ENCODE measurements at places on chromosomes 2 and 18.

GRCh38 chr2:67013821-67014220 is 383.3 kb upstream of the ETAA1 start:
- no peak for DNase-seq

DNA sequence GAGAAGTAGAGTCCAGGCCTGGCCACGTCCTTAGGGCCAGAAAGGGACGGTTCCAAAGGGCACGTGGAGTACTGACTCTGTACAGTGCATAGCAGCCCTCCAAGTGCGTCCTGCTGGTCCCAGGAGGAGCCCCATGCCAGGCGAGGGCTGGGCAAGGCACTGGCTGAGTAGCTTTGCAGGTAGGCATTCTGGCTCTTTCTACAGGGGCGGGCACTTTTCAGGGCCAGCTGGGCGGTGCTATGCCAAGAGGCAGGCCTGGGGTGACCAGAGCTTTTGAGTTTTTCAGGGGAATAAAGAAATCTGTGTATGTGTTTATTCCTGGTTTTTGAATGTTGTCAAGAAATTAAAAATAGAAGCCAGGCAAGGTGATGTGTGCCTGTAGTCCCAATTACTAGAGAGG is 15.4 kb upstream of the GLI2 start:
- no peak for DNase-seq

DNA sequence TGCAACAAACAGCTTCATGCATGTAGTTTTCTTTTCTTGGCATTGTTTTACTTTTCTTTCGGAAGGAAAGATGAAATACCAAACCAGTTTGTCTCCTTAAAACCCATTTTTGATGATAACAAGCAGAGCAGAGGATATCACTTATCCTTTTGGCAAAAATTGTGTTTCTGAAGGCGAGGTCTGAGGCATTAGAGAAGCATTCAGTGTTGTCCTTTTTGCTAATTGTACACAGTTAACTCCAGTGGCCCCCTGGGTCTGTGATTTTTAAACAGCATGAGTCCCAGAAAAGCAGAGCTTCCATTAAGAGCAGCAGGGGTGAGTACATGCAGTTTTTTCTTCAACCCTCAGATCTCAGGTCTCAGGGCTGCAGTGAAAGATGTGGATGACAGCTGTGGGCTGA is 41.3 kb downstream of the TTC39C start:
- DNase-seq, result no peak

DNA sequence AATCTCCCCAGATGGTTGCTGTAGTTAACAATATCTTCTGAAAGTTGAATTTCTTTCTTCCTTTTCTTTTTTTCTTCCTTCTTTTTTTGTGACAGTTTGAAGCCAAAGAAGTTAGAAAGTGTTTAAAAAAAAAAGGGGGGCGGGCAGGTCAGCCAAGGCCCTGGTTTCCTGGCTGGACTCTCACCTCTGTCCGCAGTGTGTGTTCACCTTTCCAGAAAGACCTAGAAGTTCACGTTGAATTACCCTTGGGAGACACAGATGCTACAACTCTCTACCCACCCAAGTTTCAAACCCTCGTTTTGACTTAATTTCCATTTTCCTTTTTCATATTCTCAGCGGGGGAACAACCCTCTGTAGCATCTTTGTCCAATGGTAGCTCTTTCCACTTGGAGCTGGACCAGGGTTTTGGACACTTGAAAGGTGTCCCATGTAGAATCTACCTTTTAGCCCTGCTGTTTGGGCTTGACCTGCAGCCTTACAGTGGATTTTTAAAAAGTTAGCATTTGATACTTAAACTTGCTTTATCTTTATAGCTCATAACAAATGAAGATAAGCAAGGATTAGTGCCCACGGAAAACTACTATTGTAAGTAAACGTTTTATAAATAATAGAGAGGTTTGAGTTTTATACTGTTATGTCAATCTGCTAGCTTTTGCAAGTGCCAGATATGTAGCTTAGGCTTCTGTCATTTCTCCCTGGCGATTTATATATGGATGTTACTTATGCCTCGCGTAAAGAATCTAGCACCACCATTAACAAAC is 20.0 kb downstream of the MEP1B start:
- no peak for DNase-seq

DNA sequence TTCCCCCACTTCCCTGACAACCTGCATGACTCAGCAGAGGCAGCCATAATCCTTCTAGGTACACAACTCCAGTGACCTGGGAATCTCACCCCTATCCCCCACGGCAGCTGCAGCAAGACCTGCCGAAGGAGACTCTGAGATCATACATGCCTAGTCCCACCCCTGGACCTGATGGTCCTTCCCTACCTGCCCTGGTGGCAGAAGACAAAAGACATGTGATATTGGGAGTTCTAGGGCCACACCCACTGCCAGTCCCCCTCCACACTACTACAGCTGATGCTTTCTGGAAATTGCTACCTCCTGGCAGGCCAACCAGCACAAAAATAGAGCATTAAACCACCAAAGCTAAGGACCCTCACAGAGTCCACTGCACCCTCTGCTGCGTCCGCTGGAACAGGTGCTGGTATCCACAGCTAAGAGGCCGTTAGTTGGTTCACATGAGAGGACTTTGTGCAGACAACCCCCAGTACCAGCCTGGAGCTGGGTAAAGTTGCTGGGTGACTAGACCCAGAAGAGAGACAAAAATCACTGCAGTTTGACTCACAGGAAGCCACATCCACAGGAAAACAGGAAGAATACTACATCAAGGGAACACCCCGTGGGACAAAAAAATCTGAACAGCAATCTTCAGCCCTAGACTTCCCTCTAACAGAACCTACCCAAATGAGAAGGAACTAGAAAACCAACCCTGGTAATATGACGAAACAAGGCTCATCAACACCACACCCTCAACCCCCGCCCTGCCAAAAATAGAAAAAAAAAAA is 12.5 kb downstream of the MARCO start:
- no peak for DNase-seq

DNA sequence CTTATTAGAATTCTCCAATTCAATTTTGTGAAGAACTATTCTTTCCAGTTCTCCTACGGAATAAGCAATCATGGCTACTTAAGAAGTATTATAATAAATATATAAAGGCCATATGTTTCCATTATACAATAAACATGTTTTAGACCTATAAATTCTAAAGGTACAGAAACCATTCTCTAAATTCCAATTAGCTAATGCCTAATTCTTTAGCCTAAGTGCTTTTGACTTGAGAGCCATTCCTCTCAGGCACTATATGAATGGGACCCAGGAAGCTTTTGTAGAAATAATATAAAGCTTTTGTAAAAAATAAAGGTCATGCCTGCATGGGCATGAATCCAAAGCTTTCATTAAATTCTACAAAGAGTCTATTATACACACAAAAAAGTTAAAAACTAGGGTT is 161.0 kb upstream of the UNC80 start:
- DNase-seq, result no peak

- no peak for DNase-seq
Observed at GRCh38 chr2:126660971-126661370, 5.0 kb downstream of the GYPC start.

DNA sequence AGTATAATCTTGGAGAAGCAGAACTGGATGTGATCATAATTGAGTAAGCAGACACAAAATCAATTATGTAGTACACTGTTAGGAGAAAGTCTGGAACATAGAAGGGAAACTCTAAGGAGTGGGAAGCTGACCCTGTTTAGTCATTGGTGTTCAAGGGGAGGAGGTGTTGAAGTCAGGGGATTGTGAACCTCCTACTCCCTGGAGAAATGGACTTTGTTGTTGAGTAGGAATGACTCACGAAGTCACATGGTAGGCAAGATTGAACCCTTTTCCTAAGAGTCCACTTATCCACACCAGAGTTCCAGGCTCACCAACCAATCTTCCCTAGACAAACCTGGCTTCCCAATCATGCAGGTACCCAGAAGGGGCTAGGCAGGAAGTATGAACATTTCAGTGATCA is 81.0 kb upstream of the BCL11A start:
- no peak for DNase-seq

- no peak for DNase-seq
Observed at GRCh38 chr2:128513961-128514283, 195.3 kb upstream of the HS6ST1 start.

DNA sequence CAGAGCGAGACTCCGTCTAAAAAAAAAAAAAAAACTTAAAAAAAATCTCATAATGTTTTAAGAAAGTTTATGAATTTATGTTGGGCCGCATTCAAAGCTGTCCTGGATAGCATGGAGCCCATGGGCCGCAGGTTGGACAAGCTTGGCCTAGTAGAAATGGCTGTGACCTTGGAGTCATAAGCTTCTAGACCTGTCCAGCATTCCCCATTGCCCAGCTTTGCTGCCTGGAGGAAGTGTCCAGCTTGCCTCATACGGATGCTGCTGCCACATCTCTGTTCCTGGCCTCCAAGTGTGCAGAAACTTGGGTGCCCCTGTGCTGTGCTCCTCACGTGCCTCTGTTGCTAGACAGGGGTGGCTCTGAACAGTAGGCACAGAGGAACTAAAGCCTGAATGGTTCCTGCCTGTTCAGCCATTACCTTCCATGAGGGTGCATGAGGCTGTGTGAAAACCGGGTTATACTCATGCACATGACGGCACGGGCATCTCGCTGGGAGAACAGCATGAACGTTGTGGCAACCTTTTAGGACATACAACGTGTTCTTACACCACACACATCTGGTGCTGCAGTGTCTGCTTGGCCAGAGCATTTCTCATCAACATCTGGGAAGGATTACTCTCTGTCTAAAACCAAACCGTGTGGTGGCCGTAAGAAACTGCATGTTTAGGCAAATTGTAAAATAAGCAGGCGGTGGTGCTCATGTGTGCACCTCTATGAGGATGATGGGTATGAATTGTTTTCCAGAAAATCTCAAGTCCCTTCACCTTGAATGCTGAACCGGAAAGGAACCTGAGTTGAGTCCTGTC is 38.2 kb downstream of the FHOD3 start:
- no peak for DNase-seq

DNA sequence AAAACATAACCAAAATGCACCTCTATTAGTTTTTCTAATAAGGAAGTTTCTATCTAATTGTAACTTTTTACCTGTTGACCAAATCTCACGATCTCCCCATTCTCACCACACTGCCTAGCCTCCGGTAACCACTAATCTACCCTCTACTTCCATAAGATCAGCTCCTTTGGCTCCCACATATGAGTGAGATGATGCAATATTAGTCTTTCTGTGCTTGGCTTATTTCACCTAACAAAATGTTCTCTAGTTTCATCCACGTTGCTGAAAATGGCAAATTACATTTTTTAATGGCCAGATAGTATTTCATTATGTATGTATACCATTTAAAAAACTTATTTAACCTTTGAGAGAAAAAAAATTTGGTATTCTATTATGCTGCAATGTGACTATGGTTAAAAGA is 379.0 kb upstream of the NXPH2 start:
- DNase-seq, result no peak

- no peak for DNase-seq
Observed at GRCh38 chr2:206435742-206436141, 7.6 kb upstream of the ADAM23 start.

GRCh38 chr2:198424112-198424511 is 619.7 kb downstream of the PLCL1 start:
- no peak for DNase-seq

DNA sequence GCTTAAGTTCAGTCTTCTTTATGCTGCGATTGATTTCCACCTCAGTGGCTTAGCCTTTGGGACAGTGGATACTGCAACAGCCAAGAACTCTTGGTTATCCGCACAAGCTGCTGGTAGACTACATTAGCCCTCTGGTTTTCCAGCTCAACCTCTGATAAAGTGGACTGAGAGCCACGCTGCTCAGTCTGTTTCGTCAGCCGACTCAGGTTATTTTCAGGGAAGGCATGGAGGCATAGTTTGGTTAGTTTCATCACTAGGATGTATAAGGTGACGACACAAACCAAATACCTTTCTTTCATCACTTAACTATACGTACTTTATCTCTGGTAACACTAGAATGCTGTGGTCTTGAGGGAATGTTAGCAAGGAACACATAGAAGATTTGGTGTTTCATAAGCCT is 14.2 kb downstream of the CD8A start:
- no peak for DNase-seq

GRCh38 chr18:68083776-68084175 is 567.3 kb upstream of the DSEL start:
- no peak for DNase-seq

DNA sequence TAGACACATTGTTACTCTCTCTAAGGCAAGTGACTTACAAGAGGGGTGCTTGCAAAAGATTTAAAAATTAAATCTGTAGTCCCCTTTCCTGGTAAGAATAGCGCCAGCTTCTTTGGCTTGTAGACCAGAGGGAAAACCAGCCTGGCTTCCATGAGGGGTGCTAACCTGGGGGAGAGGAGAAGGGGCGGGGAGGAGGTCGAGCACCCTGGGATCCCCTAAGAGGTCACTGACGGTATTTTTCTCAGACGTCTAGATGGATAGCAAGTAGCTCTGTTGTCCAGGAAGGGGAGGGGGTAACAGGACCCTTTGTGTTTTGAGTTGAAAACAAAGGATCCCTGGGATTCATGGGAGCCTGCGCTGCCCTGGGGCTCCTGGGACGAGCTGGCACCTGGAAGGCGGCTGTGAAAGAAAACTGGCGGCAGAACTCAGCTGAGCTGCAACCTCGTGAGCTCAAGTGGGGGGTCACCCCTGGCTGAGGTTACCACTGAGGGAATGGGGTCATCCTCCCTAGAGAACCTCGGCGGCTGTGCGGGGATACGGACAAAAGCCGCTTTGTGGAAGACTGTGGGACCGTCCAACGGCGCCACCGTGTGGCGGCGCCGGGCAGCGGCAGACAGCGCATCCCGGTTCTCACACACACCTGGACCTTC is 37.8 kb upstream of the MRPL19 start:
- DNase-seq, result peak; percentile 54

DNA sequence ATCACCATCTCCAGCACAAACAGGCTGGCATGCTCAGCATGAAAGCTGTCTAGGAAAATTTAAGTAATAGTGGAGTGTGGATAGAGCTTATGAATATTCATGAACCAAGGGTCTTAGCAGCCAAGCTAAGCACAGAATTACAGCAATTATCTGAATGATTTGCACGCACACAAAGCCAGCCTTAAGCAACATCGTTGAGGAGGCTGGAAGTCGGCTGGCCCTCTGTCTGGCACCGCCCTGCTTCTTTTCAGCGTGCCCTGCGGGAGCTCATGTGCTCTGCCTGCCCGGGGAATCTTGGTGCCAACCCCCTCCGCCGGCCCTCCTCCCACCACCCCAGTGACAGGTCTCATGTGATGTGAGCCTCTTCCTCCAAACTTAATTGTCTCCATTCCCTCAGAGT is 540.1 kb downstream of the CMPK2 start:
- DNase-seq, result no peak

All from stimulated activated CD4-positive, alpha-beta T cell treated with anti-CD3 and anti-CD28 coated beads, Interleukin-4, amount 100 ng/mL, for 1 hour (primary cell).